Anterior cingulate cortex (tissue), 58 donors: ENCODE measurements at places on chromosomes 7 and 10.

- DNase-seq: no peak
Measured at GRCh38 chr10:42952931-42953683, 123.8 kb upstream of the RET start.

- DNase-seq: no peak
Measured at GRCh38 chr7:129122751-129123509, 21.6 kb upstream of the TSPAN33 start.

DNA sequence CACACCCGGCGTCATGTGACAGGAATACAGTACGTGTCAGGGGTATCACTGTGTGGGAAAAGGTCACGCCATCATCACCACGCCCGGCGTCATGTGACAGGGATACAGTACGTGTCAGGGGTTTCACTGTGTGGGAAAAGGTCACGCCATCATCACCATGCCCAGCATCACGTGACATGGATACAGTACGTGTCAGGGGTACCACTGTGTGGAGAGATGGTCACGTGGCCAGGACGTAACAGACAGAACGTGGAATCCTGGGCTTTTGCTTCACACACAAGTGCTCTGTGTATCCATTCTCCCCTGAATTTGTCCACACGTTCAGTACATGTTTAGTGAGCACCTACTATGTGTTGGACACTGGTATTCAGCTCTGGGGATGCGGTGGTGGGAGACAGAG lies 34.5 kb upstream of the DIP2C start:
- no peak for DNase-seq

GRCh38 chr10:95329296-95329695 lies 38.5 kb upstream of the PDLIM1 start:
- DNase-seq: no peak

GRCh38 chr7:99255463-99255862 lies 17.2 kb upstream of the MYH16 start:
- DNase-seq: no peak

DNA sequence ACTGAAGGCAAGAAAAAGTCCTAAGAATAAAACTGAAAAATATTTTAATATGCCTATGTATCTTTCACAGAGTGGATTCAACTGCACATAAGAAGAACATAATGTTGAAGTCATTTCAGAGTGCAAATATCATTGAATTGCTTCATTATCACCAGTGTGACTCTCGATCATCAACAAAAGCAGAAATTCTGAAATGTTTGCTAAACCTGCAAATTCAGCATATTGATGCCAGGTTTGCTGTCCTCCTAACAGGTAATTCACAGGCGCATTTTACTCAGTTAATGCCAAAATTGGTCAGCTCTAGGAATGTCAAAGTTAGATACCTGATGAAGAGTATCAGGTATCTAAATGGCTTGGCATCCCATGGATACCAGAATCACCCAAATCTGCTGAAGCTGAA lies 52.0 kb downstream of the GDI2 start:
- no peak for DNase-seq

DNA sequence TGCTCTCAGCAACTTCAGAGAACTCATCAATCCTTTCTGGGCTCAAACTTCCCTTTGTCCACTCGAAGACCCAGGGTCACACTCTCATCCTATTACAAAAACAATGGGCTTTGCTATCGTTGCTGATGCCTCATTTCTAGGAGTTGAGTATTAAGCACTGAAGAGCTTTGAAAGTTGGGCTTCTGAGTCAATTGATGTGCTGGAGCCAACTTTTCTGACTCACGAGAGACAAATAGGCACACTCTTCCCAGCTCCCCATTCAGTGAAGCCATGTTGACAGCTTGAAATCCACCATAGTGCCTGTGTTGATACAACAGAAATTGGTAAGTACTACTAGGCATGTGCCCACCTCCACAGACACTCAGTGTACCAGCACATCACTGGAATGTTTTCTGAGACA lies 97.5 kb upstream of the PRSS58 start:
- no peak for DNase-seq

DNA sequence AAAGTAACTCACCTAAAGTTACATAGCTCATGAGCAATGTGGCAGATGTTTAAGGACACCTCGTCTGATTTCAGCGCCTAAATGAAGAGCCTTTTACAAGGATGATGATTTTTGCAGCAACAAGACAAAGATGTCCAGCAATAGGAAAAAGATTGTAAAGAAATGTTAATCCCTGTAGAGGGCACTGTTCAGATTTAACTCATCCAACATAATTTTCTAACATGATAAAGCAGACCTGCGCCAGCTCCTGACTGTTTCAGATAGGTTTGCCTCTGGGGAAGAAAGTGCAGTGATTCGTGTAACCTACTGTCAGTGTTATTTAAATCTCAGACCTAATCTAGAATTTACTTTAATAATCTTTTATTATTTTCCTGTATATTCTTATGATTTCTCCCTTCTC lies 595.2 kb downstream of the AUTS2 start:
- DNase-seq: no peak

DNA sequence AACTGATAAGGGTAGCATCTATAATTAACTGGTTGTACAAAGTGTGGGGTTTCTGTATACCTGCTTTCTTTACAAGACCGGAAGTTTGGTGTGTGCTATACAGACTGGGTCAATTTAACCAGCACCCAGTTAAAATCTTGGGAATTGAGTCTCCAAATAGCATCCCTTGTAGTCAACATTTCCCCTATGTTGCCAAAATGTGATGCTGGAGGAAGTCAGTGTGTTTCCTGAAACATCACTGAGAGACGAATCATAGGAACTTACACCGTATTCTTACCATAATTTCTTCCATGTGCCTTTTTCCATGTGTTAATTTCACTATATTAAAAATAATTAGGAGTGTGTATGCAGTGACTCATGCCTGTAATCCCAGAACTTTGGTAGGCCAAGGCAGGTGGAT lies 1.7 kb downstream of the AKR1C4 start:
- DNase-seq: no peak

GRCh38 chr10:44834131-44834530 lies 77.0 kb upstream of the TMEM72 start:
- DNase-seq: no peak

- DNase-seq: no peak
Measured at GRCh38 chr7:99740573-99741440, 5.8 kb upstream of the CYP3A7 start.

DNA sequence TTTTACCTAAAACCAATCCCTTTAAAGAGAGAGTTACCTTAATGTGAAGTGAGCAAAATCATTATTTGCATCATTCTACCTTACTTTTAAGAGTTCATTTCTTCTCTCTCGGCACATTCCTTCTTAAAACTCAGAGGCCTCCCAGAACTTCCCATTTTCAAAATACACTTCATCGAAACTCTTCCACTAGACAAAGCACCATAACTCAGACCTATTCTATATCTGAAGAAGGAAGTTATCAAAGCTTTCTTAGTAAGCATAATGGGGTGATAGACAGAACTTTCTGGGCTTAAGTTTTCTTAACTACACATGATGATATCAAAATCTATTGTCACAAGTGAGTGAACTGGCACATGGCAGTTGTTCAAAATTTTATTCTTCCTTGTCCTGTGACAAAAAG lies 24.6 kb upstream of the GNAT3 start:
- DNase-seq: no peak

DNA sequence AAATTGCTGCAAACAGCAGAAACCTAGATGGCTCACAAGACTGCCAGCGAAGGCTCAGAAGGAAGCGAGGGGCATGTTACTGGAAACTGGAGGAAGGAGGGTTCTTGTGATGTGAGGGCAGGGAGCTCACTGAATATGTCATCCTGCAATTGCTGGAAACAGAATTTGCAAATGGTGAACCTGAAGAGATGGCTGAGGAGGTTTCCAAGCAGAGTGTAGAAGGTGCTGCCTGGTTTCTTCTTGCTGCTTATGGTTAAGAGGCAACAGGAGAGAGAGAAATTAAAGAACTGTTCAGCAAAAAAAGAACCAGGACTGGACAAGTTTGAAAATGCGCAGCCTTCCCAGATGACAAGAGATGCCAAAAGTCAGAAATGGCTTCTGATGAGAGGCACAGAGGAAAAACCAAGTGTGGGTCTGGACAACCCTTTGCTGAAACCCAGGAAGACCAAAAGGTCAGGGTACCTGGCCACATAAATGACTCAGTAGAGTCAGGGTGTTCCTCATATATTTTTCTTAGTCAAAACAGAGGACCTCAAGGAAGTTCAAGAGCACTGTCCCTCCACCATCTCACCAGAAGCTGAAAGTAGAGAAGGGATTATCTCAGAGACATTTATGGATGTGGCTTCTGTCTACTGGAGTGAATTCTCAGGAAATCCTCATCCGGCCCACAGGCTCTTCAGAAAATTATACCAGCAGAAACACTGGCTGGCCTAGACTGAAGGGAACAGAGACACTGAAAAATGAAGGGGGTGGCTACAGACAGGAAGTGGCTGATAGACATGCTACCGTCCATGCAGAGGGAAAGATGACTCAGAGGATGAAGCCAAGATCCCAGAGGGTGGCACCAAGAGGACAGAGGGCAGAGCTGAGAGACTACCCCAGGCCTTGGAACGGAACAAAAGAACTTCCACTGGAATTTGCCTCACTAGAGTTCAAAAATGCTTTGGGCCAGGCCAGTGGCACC lies 10.1 kb downstream of the PAPOLB start:
- DNase-seq: no peak

- no peak for DNase-seq
Measured at GRCh38 chr10:120643351-120643750, 186.3 kb downstream of the PLPP4 start.

DNA sequence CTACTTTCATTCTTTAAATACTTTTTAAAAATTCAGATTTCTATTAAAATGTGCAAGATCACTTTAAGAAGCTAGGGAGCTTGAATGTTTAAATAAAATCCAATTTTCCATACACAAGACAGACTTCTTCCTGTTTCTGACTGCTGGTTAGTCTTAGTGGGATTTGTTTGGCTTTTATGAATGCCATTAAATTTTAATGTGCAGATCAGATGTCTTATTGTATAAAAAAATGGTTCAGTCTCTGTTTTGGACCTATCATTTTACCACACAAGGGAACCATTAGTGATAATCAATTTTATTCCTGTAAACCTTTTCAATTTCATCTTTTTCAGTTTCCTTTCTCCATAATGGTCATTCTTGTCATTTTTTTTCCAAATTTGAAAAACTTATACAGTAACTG lies 63.2 kb downstream of the VCL start:
- no peak for DNase-seq

DNA sequence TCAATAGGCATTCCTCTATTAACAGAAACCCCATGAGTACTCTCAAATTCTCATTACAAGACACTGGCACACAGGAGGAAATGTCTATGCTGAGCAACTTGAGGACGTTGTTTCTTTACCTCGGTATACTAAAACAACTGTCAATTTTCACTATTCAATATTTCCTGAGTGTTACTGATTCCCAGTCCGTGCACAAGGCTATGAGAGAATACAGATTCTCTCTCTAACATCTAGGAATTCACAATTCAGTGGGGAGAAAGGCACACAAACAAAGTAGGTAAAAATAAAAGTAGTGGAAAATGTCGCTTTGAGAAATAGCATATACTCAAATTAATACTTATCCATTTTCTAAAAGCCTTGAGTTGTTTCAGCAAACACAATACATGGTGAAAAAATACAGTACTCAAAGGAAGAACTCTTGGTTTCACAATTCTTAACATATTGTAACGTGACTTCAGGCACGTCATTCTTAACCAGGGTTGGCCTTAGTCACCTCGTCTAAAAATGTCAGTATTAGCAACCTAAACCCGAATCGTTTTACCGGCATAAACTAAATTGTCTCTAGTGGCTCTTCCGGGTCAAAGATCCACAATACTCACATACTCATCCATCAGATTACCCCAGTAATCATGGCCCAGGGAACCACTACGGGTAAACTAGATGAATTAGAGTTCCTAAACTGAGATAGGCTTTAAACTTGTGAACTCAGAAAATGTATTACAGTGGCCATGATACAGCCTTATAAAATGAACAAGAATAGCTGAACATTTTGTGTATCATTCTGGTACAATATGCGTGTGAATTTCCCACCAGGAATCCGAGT lies 1.5 kb downstream of the IPMK start:
- no peak for DNase-seq

DNA sequence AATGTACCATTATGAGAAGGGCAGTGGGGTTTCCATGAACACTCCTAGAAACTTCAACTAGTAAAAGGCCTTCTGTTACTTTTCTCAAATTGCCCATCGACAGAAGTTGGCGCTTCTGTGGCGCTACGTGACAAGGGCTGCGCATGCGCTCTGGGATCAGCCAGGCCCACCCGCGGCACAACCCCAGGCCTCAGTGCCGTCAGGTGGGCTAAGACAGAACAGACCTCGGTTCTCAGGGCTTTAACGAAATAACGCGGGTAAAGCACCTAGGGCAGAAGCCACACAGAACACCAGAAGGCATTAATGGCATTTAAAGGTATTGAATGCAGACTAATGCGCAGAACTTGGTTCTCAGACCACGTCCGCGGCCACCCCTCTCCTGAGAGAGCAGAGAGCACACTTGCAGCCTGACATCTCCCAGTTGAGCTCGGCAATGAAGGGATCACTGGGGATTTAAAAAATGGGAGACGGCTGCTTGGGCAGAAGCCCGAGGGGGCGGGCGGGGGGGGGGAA lies 67.6 kb upstream of the CTNNA3 start:
- DNase-seq: peak; percentile 60

DNA sequence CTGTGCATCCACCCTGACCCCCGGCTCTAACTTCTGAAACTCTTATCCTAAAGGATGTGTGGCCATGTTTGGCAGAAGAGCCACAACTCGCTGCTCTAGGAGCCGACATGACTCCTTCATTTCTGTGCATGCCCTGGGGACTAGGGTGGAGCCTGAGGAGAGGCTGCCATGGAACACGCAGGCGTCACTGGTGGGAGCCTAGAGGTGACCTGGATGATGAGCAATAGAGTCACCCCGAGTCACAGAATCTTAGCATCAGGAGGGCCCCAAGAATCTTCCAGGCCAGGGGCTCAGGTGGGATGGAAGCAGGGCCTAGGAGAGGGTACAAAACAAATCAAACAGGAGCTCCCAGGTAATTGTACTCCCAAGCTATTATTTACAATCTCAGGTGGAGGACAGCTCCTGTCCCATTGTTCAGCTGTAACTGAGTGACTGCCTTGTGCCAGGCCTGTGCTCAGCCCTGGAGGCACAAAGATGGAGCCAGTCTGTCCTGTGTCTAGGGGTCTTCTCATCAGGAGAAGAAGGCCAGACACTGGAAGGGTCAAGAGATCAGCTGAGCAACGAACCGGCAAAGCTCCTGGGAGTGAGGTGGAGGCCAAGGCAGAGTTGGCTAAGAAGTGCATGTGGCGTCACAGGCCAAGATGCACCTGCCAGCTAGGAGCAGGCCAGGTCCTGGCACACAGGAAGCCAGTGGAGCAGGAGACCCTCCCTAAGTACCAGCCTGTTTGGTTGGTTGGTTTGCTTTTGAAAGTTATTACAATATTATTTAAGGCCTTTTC lies 5.8 kb upstream of the ZNF22 start:
- DNase-seq: no peak

GRCh38 chr7:107946451-107946850 lies 55.5 kb downstream of the DLD start:
- no peak for DNase-seq

GRCh38 chr10:104327745-104328645 lies 10.3 kb downstream of the ITPRIP start:
- DNase-seq: peak; percentile 61

DNA sequence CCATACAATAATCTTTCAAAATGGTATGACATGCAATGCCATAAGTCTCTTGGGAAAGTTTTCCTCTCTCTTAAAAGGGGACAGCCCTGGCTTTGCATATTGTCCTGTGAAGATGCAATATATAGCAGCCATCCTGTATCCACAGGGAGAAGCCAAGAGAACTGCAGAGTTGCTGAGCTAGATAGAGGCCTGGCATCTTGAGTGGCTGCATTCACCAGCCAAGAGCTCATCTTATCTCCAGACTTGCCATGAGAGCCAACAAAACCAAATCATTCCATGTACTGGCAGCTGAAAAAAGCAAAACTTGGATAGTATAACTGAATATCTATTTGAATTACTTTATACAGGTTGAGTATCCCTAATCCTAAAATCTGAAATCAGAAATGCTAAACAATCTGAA lies 348.8 kb downstream of the CALN1 start:
- no peak for DNase-seq
